ENCODE measurements at places on chromosomes 11 and 22.

DNA sequence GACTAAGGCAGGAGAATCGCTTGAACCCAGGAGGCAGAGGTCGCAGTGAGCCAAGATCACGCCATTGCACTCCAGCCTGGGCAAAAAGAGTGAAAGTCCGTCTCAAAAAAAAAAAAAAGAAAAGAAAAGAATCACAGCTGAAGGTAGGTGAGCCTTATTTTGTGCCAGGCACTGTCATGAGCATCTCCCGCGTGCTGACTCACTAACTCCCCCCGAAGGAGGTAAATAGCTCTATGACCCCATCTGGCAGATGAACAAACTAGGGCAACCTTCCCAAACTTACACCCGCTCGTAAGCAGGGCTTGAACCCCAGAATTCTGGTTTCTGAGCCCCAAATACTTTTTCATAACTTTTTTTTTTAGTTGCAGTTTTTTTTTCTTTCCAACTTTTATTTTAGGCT is 60.3 kb downstream of the ANO1 start:
- no peak for DNase-seq

- DNase-seq = no peak
Measured at GRCh38 chr22:40746428-40747220, 67.3 kb downstream of the MCHR1 start.

DNA sequence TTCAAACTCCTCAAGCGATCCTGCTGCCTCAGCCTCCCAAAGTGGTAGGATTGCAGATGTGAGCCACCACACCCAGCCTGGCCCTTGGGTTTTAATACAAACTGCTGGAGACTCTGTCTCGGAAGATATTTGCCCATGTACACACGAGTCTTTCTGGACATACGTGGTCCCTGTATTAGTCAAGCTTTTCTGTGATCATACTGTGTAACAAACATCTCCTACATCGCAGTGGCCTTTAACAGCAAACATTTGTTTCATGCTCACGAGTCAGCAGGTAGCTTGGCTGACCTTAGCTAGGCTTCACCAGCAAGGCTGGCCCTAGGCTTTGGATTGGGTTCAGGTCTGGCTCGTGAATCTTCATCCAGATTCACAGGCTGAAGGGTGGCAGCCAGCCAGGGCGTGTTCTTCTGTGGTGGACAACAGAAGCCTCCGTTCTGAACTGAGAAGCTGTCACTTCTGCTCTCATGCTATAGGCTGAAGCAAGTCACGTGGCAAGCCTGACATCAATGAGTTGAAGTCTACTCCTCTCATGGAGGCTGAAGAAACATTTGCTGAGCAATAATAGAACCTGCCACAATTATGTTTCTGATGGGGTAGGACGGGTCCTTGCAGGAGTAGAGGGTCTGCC is 8.8 kb downstream of the KIAA1671 start:
- no peak for DNase-seq

- no peak for DNase-seq
Measured at GRCh38 chr22:41280854-41281253, 5.1 kb downstream of the RANGAP1 start.

DNA sequence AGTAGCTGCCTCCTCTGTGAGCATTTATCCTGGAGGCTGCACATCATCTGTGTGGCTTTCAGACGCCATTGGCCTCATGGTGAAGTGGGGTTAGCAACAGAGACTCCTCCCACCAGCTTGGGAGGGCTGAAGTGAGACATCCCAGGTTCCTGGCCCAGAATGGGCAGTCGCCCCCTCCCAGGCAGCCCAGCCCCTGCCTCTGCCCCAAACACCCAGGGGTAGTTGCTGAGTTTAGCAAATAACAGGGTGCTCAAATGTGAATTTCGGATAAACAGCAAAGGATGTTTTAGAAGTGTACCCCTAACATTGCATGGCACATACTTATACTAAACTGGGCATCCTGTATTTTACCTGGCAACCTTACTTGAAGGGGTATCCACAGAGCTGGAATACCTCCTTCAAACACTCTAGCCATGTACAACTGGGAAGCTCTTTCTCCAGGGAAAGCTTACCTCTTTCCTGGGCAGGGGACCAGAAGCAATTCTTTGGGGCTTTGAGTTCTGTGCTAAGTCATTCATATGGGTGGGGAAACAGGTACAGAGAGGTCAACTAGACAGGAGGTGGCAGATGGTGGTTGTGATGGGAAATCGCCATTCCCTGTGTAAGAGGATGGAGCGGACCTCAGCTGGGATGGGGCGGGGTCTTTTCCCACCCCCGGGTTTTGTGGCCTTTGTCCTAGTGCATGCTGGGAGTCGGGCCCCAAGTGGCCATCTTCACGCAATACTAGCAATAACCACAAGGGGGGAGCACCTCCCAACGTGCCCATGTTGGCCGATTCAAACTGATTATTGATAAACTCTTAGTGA is 19.3 kb downstream of the MTFP1 start:
- DNase-seq = peak; percentile 28

DNA sequence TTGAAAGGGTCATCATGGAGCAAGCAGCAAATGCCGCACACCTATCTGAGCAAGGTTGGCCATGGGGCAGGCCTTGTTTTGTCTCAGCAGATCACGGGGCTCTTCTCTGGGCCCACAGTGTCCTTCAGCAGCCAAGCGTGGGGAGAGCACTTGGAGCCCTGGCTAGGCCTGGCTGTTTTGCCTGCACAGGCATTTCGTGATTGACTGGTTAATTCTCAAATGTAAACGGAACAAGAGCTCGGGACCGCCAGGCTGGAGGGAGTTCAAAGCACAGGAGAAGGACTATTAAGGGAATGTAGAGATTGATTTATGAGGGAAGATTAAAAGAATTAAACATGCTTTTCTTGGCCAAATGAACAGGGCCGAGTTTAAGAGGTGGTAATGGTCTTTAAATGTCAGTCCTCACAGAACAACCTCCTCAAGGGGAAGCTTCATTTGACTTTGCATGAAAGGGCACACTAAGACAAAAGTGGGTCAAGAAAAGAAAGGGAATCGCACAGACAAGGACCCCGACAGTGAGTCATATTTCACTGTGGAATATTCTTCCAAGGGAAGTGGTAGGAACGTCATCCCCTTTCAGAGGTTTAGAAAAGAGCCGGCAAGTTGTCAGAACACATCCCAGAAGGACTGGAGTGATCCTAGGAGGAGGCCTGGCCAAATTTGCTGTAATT is 20.7 kb downstream of the SPON1 start:
- no peak for DNase-seq

DNA sequence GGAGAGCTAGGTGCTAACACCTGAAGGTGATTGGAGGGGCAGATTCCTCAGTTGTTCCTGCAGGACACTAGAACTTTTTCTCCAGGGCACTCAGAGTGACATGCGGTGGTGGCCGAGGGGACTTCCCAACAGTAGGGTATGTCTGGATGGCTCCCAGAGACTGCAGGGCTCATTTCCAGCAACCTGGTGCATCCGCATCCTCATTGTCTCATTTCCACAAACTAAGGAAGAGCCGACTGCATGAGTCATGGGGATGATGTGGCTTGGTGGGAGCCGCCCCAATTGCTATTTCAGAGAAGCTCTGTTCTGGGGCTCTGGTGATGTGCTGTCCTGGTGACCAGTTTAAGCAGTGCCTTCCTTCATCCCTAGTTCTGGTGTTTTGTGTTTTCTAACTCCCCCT is 2.8 kb upstream of the ROBO4 start:
- DNase-seq = no peak

GRCh38 chr22:43782448-43782847 is 29.7 kb downstream of the EFCAB6 start:
- DNase-seq = no peak

GRCh38 chr11:85086504-85087284 is 540.5 kb downstream of the DLG2 start:
- no peak for DNase-seq

DNA sequence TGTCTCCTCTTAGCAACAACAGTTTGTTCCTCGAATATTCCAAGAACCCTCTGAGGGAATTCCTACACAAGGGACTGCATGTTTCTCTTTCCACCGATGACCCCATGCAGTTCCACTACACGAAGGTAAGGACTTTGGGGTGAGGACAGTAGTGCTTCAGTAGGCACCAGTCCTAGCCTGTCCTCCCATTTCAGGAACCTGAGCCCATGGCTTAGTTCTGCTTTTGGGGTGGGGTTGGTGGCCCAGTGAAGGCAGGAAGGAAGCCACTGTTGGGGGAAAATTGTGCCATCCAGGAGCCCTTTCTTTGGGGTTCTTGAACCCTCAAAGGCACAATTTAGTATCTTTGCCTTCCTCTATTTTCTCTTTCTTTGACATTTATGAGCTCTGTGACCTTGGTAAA is 38.2 kb downstream of the RNF141 start:
- no peak for DNase-seq

DNA sequence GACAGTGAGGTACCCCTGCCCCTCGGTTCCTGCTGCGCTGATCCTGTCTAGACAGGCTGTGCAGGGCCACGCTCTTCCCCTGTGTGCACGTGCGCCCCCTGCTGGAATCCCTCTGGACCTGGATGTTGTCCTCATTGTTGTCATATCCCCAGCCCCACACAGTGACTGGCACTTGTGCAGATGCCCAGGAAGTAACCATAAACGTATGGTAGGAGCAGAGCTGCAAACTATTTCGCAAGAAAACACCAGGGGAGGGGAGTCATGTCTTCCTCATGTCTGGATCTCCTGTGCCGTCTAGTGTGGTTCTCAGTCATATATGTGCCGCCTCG is 114.7 kb downstream of the CRYBB2 start:
- DNase-seq = peak; percentile 17
